ENCODE measurements at places on chromosomes 5 and 9.

GRCh38 chr5:61467766-61468482 lies 135.9 kb downstream of the ZSWIM6 start:
- DNase-seq = no peak

DNA sequence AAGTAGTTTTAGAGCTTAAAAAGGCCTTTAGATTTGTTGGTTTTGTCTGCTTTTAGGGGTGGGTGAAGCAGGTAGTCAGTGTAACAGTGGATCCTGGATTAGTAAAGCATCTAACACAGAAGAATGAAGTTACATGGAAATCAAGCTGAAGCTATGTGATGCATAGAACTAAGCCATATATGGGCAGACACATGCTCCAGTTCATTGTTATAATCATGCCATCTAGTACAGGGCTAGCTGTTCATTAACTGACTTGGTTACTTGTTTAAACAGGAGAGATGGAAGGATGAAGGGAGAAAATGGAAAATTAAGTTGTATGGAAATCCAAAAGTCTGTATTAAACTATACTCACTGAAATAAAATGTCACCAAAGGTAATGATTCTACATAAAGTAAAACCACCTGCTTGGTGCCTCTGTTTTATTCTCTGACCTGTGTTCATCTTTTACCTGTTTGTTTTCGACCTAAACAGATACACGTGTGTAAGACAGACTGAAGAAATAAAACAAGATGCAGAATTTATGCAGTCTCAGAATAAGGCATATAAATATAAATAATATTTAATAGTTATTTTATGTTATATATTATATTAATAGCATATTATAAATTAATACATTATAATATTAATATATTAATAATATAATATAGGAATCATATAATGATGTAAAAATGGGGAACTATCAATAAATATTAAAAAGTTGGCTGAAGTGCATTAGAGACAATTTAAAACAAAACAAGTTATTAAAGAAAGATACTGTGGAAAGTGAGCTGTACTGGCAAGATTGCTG lies 33.9 kb downstream of the MRPS30 start:
- DNase-seq = no peak

DNA sequence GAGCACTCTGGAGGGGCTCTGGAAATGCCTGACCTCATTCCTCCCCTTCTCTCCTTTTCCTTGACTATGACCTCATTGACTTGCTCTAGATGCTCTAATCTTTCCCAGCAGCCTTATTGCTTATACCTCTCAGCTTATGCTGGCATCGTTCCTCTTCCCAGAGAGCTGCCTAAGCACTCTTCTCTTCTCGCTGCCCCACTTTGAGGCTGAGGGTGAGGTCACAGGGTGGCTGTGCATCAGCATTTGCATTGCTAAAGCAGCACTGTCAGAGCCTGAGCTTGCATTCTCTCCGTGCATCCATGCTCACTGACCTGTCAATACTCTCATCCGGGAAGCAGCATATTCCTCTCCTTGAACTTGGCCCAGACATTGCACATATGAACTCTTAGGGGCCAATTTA lies 96.4 kb upstream of the NTRK2 start:
- no peak for DNase-seq

- no peak for DNase-seq
Measured at GRCh38 chr9:86521977-86522376, 167.8 kb upstream of the TUT7 start.

DNA sequence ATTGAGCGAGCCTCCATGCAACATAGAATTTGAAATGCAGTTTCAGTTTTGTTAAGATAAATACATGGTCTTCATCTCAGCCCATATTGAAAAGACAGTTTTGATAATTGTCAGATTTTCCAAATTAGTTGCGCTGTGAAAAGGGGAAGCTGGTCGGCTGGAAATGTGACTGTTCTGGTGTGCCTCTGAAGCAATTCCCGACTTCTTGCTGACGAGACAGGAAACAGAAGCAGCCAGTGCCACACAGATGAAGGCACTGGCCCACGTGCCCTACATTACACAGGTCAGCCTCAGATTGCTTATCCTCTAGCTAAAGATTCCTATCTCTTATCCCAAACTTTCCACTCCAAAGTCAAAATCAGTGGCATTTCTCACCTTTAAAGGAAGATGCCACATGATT lies 214.1 kb upstream of the TLE4 start:
- no peak for DNase-seq

DNA sequence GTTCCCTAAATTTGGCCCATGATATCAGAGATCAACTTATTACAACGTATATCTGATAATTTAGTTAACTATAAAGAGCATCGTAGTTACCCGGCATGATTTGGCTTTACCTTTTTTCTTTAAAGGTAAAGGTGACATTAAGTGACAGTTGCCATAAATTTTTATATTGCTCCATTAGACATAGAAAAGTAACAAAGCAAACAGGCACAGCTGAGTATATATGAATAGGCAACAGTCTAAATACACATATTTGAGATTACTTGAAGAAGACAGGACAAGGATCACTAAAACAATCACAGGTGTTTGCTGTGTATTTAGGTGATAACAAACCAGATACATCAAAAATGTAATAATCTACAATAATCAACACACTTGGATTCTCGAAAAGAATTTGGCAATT lies 34.8 kb downstream of the RFX3 start:
- no peak for DNase-seq

DNA sequence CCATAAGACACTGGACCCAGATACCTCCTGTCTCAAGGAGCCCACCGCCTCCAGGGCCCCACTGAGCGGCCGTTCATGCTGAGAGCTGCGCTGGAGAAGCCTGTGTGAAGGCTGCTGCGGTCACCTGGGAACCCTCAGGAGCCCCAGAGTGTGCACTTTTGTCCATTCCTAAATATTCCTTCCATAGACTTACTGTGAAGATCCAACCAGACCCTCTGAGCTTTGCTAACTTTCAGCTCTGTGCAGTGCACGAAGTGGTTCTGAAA lies 119.5 kb downstream of the COL23A1 start:
- DNase-seq = no peak

- peak; percentile 25 for DNase-seq
Measured at GRCh38 chr9:31519011-31519410, 865.4 kb upstream of the ACO1 start.

DNA sequence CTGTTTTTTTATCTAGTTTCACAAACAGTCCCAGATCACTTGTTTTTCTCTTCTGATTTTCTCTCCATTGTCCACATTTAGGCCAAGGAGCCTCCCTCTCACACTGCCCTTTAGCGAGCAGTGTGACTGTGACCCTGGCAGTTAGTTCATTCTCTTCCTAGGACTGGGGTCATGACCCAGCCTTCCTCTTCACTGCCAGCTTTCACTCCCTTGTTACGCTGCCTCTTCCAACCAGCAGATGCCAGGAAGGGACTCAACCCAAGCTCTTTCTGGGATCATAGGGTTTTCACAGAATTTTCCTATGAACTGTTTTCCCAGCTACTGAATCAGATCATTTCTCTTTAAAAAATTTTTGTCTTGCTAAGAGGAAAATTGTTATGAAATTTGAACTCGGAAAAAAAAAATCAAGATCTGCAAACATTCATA lies 70.9 kb downstream of the LMNB1 start:
- no peak for DNase-seq

DNA sequence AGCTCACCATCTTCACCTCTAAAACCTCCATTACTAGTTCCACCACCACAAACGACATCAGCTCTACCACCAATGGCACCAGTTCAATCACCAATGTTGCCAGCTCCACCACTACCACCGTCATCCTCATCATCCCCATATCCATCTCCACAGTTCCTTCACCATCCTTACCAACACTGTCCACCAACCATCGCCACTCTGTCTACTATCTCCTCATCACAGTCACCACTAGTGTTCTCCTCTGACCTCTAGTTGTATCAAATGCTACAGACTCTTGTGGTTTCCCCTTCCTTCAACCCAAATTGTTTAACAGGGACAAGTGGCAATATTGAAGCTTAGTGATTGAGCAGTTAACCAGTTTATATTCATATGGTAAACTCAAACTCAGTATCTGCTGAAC lies 182.6 kb downstream of the CAAP1 start:
- DNase-seq = no peak

DNA sequence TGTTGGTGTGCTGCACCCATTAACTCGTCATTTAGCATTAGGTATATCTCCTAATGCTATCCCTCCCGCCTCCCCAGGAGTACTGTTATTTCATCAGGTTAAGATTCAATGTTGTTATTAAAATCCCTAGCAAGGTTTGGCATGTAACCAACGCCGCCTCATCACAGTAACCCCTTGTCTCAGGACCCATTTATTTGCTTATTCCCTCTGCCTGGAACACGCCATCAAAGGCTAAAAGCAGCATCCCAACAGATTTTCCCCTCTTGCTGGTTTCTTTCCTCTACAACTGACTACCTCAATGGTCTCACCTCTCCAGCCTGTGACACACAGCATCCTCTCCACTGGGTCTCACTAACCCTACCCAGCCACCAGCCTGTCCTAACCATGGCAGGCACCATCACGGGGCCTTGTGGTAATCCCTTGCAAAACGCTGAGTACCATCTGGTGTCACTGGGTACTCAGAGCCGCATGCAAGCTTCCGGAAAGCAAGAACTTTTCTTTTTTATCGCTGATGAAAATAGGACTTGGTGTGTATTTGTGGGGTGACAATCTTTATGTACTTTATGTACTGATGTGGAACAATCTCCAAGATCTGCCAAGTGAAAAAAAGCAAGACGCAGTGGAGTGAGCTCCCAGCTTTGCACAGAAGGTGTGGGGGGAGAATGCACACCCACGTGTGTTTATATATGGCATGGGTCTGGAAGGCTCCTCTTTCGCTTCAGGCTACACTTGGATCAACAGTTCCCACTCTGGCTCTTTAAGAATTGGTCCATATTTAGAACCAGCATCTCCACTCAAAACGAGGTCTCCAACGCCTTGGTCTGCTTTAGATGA lies 6.1 kb downstream of the RPS14 start:
- DNase-seq = no peak

DNA sequence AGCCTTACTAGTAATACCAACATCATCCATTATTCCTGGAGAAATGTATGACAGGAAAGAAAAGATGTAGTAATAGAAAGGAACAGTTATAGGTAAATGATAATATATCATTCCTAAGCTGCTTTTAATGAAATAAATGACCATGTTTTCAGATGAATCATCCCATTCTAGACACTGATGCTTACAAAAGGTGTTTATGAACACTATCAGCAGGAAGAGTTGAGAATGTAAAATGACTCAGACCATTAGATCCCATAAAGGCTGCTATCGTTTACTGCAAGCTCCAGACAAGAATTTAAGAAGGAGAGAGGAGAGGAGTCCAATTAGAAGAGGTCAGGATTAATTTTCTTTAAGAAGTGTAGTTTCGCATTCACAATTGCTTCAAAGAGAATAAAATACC lies 1033.5 kb downstream of the EFNA5 start:
- no peak for DNase-seq
